Activated gamma-delta T cell treated with anti-CD3 and anti-CD28 coated beads, Interleukin-2, amount 50 U/mL, for 16 hours (primary cell): ENCODE measurements at places on chromosomes 7 and 10.

DNA sequence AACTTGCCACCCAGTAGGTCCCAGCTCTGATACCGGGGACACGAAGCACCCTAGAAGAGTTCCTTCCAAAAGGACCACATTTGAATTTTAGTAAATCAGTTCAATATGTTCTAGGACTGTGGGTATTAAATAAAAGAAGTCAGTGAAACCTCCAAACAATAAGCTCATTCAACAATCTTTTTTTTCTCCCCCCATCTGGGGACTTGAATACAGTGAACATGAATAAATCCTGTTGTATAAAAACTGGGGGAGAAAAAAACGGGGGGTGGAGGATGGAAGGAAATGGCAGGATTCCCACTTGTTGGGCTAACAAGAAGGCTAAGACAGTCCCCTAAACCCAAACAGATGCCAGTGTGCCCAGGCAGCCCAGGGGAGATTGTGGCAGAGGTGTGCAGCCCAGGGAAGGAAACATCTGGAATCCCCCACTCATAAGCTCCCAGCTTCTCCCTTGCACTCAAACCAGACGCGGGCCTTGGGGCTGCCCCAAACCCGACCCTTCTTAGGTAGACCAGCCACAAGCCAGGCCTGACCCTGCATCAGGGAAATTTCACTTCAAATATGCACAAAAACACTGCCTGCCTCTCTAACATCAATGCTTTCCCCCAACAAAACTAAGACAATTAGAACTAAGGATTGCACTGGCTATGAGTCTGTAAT, 8.8 kb downstream of the AFAP1L2 start:
- DNase-seq: no peak

GRCh38 chr10:82411416-82411815, 536.4 kb downstream of the NRG3 start:
- DNase-seq: no peak

DNA sequence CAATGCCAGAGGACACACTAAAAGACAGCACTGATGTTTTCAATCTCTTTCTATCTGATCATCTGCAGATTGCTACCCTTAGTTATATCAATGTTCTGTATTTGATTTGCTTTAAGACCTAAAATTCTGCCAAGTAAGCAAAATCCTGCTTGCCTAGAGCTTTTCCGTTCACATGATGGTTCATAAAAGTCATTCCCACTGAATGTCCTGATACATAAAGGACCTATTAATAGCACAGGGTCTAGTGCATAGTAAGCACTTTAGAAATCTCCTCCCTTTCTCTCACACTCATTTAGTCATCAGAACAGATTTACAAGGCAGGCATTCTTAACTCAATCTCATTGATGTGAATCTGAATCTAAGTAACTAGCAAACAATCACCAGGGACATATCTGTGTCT, 68.8 kb downstream of the PCGF5 start:
- DNase-seq: no peak

DNA sequence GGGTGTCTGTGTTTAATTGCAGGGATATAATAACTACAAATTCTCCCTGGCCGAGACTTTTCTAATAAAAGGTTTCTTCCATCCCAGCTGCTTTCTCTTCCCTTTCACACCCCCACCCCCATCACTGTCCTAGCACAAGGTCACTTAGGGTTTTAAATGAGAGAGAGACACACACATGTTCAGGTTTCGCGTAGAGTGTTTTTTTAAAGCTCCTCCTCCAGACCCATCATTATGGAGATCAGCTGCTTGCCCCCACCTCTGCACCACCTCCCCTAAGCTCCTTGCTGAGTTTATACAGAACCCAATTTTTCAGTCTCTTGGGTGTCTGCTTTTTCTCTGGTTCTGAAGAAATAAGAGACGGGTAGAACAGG, 18.6 kb downstream of the LRMDA start:
- DNase-seq: no peak

GRCh38 chr10:126629925-126630624, 40.4 kb downstream of the C10orf90 start:
- no peak for DNase-seq

GRCh38 chr10:23150091-23150490, 42.0 kb upstream of the PTF1A start:
- DNase-seq: no peak

DNA sequence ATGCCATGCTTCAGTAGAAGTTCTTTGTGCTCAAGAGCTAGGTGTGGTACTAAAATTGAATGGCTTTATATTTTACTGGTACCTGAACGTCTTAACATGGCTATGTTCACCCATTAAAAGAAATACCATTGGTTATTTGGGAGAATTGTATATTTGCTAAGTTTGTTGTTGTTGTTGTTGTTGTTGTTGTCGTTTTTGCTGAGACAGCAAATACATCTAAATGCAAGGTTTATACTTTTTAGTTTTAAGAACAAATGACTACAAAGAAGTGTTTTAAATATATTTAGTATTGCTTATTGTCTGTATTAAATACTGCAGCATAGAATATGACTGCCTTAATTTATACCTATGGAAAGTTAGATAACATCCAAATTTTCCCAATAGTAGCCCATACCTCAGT, 66.9 kb downstream of the HECW1 start:
- DNase-seq: no peak

GRCh38 chr10:121644501-121644900, 46.3 kb upstream of the FGFR2 start:
- no peak for DNase-seq

- no peak for DNase-seq
Observed at GRCh38 chr10:17880601-17881000, 71.1 kb upstream of the SLC39A12 start.

DNA sequence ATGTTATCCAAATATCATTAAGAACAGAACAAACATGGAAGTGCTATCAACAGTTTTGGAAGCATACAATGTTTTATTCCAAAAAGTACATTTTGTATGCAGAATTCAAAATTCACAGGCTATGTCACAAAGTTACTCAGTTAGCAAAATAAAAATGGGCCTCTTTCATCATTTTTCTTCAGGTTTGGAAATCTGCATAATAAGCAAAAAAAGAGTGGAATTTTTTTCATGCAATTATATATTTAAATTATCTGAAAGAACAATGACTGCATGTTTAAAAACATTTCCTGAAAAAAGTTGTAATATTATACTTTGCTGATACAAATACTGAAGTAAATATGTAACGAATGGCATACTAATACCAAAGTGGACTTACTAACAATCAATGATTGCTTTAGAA, 161.2 kb upstream of the MBL2 start:
- DNase-seq: no peak

GRCh38 chr10:2628705-2629104, 438.6 kb upstream of the PFKP start:
- DNase-seq: no peak

- DNase-seq: no peak
Observed at GRCh38 chr7:156001496-156002260, 189.4 kb upstream of the SHH start.

- DNase-seq: no peak
Observed at GRCh38 chr10:78771260-78771659, 297.5 kb upstream of the ZMIZ1 start.

- DNase-seq: no peak
Observed at GRCh38 chr7:33805630-33806233, 99.6 kb upstream of the BMPER start.
